ENCODE measurements at places on chromosomes 2 and 18.

DNA sequence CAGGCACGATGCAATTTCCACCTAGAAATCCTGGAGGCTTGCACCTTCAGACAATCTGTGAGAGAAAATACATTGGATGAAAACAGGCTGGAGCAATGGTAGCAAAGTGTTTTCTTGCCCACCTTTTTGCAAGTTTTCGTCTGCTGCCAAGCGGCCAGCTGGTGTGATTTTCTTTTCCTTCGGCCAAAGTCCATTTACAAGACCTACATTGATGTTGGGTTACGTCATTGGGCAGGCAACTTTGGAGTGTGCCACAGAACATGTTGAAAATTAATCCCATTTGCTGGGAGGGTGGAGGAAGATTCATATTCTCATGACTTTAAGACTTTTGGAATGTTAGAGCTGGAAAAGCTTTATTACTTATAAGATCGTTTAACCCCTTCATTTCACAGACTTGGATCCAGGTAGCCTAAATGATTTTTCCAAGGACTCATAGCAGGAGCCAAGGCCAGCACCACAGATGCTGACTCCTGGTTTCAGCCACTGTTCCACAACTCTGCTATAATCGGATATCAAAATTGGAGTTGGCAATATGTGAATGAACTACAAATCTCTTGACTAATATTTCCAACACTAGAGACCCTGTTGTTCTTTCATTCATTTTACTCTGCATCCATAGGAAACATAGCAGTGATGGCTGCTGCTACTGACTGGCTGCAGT is 352.1 kb downstream of the RND3 start:
- no peak for DNase-seq

DNA sequence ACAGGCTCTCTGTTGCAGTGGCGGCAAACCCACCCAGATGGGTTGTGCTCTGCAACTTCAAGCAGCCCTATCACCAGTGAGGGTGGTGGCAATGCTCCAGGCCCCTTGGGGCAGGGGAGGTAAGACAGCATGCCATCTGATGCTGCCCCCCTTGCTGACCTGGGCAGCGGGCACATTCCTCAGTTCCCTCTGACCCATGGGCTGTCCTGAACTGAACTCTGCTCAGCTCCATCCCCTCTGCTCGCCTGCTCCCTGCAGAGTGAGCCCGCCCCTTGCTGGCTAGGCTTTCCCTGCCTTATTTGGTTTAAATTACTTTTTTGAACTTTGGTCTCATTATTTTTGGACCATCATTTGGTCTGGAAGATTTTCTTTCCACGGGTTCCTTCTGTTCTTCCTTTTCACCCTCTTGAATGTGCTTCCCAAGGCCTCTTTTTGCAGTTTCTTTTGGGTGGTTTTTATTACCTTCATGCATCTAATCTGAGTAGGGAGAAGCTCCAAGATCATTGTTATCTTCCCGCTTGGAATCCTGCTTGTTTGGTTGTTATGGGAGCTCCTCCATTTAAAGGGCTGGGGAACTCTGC is 565.4 kb downstream of the TNS1 start:
- no peak for DNase-seq

- DNase-seq, result no peak
Measured at GRCh38 chr2:170201275-170201674, 23.3 kb downstream of the MYO3B start.

- no peak for DNase-seq
Measured at GRCh38 chr18:50847192-50847591, 27.4 kb upstream of the MRO start.

GRCh38 chr2:24359129-24360049 is 947 bp downstream of the ITSN2 start:
- peak; percentile 33 for DNase-seq

- DNase-seq, result no peak
Measured at GRCh38 chr18:8439055-8439454, 170.2 kb upstream of the RAB12 start.

- DNase-seq, result no peak
Measured at GRCh38 chr2:55162284-55163006, 69.6 kb downstream of the CLHC1 start.

GRCh38 chr2:174759381-174760065 is 4.7 kb downstream of the CHRNA1 start:
- no peak for DNase-seq

GRCh38 chr2:148909114-148909513 is 34.1 kb downstream of the KIF5C start:
- DNase-seq, result no peak

GRCh38 chr2:238227587-238228032 is 12.2 kb downstream of the HES6 start:
- DNase-seq, result no peak

DNA sequence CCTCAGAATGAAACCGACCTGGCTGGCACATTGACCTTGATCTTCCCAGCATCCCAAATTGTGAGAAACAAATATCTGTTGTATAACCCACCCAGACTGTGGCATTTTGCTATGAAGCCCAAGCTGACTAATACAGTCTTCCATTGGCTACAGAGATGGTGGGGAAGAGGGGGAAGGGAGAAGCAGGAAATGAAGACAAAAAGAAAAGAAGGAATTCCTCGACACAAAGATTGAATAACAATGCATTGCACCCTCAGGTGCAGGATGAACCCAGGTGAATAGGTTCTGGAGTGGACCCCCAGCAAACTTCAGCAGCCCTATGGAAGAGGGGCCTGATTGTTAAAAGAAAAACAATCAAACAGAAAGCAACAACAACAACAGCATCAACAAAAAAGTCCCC is 270.7 kb downstream of the FSIP2 start:
- DNase-seq, result no peak
